Stimulated activated CD4-positive, alpha-beta T cell treated with anti-CD3 and anti-CD28 coated beads, Interleukin-15, amount 100 ng/mL, for 1 hour (primary cell): ENCODE measurements at places on chromosomes 2 and 18.

- no peak for DNase-seq
Observed at GRCh38 chr2:140892436-140892835, 1238.4 kb downstream of the LRP1B start.

DNA sequence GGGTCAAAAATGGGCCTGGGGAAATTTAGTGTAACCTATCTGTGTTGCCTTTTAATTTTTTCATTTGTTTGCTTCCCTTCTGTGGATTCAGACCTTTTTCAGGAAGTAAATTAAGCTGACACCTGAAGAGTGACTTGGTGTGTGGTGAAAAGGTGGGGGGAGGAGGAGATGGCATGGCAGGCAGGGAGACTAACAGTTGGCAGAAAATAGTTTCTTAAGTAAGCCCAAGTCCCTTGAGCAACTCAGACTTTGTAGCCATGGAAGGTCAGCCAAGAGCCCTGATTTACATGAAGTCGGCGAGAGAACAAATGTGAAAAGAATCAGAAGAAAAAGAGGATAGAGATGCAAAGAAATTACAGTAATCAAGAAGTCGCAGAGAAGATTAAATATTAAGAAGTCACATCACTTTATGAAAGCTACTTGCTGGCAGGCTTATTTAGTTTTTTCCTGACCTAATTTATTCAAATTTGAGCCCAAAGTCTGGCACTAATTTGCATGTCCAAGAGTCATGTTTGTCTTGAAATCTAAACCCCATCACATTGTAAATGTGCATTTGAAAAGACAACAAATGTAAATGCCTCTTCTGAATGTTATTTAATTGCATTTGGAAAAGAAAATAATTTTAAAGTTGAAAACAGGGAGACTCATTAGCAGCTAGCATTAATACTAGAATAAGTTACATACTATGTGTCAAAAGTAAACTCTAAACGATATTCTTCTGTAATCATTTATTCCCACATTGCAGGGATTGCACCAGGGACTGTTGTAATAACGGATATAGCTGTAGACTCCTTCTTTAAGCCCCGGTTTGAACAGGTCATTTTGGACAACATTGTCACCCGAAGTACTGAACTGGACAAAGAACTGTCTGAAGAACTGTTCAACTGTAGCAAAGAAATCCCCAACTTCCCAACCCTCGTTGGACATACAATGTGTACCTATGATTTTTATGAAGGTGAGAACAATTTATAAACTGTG lies 19.3 kb downstream of the UPP2 start:
- DNase-seq: no peak

DNA sequence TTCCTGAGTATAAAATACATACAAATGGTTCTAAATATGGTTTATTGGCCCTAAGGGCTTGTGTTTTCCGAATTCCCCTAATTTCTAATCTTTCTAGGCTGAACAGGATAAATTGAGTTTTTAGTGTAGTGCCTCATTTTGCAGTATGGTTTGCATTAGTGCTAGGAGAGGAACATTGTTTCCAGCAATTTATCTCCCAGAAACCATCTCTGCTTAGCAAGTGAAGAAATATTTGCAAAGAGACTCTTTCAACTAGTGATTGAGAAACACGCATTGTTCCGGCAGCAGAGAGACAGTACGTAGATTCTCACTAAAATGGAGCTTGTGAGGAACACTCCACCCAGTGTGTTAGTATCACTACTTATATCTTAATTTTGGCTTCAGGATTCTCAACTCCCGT lies 177.8 kb upstream of the EPAS1 start:
- no peak for DNase-seq

DNA sequence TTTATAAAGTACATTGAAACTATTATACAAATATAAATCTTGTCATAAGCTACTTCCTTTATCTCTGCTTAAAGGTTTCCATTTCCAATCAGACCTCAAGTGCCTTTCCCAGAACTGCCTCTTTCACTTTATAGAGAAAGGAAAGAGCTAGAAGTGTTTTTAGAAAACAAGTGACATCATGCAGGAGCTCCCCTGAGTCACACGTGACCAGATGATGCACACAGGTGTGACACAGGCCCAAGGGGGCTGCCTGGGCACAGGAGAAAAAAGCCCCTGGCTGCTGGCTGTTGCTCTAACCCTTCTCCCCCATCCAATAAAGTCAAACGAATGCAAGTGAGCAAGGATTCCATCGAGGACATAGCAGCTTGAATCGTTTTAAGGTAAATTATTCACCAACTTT lies 21.4 kb upstream of the SH3BP4 start:
- DNase-seq: no peak

DNA sequence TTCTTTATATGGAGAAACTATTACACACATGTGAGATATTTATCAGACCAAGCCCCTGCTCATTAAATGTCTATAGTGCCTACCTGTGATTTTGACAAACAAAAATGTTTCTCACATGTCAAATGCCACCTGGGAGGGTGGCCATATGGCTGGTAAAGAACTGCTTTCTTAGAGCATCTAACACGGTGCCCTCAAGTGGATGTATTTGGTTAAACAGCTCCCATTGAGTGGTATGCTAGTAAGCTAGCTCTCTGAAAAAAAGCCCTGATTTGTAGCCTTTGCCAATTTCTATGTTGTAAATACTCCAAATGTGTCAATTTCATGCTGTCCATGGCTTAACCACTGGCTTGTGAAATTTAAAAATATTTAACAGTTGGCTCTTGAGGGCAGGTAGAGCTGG lies 94.6 kb downstream of the PMAIP1 start:
- DNase-seq: no peak

DNA sequence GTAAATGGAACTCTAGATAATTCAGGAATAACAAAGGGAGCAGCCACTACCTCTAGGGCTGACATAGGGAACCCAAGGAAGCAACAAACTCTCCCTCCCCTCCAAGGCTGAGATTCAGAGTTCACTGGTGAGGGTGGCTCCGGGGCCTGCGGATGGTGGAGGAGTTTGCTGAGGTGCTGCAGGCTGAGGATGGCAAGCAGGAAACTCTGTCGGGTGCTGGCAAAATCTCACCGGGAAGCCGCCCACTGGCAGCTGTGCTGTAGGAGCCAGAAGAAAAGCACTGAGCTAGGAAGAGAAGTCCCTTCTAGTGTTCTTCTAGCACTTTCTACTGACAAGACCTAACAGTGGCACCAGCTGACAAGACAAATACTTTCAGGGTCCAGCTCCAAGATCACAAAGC lies 12.5 kb upstream of the HAAO start:
- no peak for DNase-seq

DNA sequence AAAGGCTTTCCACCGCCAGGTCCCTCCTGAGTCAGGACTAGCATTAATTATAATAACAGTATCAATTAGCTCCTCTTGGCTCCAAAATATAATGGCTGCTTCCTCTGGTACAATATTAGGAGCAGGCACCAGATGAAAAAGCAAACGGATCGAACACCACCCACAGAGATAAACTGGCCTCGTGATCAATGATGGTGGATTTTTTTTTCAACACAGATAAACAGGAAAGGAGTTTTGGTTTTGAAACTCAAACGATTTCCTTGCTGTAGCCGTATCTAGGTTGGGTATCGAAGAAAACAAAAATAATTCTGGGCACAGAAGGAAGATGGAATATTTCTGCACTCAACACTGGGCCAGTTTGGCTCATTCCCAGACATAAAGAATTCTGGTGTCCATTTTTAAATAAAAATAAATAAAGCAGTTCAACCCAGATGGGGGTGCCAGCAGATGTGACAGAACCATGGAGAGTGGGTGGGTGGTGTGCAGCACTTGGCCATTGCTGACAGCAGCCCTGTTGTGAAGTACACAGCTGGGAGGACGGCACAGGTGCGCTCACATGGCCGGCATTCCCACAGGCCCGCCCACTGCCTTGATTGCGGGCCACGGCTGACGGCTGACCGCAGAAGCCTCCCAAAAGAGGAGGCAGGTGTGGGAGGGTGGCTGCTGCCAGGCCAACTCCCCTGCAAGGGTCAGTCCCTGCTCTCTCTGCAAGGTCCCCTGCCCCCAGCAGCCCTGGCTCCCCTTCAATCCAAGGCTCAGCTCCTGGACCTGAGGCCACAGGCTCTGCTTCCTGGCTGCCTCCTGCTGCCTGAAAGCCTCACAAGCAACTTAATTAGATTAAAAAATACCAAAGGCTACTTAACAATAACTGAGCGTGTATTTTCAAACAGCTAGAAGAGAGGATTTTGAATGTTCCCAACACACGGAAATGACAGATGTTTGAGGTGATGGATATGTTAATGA lies 351.9 kb upstream of the ID2 start:
- DNase-seq: no peak

GRCh38 chr18:12803069-12803936 lies 80.7 kb downstream of the PTPN2 start:
- no peak for DNase-seq

- DNase-seq: no peak
Observed at GRCh38 chr2:241721852-241722251, 12.6 kb upstream of the D2HGDH start.

DNA sequence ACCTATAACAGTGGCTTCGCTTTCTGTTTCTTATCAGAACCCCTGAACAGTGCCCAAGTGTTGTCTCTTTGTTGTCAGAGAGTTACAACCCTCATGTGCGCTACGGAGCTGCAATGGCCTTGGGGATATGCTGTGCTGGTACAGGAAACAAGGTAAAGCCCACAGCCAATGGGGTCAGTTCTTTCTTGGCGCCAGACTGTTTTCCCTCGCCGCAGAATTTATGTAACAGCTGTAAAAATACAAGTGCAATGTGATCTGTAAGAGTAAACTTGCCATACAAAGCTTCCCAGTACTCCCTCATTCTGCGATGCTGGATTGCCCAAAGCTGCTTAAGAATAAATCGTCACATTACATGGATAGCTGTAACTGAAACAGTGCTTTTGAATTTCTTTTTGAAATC lies 13.9 kb upstream of the HTR2B start:
- no peak for DNase-seq

DNA sequence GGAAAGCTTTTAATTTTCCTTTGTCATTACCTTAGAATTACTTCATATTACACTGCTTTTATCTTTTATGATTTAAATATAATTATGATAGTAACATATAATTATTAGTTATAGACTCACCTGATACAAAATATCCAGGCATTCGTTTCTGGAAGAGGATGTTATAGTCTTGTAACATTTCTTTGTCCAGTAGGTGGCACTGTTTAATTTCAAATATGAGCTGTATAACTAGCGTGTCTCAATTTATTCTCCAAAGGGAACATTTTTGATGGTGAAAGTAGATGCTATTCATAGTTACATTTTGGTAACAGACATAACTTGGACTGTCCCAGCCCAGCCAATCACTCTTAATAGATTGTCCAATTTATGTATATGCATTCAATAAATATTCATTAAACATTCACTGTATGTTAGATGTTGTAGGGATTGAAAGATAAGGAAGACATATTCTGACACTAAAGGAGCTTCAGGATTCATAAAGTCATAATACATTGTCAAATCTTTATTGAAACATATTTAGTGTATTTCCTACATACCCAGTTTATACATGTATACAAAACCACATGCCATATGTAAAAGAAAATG lies 19.2 kb downstream of the DAW1 start:
- DNase-seq: no peak

DNA sequence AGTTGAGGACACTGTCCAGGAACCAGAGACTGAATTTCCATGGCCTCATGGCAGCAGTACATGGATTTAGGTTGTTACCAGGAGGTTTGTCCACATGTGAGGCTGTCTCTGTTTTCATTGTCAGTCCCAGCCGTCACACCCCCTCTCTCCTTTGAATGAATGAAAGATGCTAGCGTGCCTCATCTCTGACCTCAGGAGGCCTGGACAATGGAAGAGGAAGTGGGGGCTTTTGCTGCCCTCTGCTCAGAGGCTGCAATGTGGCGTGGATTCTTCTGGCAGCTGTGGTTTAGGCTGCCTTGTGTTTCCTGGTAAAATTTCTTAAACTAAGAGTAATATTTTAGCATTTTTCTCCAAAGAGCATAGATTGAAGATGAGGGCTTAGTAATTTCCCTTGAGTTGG lies 47.5 kb downstream of the RAB31 start:
- no peak for DNase-seq

DNA sequence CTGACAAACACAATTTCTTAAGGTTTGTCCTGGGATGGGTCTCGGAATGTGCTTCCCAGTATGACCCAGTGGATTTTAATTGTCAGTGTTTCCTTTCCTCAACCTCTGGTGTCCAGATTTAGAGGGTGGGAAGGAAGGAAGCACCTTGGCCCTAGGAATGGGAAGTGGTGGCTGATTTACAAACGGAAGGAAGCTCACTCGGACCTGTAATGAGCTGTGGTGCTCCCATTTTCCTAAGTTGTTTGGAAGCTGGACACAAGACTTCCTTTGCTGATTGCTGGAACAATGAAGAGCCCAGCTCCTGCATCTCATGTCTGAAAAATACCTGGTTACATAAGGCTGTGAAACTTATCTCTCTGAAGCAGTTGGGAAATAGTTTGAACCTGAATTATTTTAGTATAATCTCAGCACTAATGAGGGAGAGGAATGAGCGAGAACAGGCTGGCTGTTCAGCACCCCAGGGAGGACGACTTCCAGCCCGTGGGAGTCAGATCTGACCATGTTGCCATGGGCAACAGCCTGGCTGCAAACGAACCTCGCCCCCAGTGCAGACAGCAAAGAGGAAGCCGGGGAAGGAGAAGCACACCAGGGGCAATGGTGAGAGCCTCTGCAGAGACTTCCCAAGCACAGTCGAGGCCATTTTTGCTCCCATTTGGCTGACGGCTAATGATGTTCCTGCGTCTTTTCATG lies 74.4 kb upstream of the ASB18 start:
- no peak for DNase-seq

DNA sequence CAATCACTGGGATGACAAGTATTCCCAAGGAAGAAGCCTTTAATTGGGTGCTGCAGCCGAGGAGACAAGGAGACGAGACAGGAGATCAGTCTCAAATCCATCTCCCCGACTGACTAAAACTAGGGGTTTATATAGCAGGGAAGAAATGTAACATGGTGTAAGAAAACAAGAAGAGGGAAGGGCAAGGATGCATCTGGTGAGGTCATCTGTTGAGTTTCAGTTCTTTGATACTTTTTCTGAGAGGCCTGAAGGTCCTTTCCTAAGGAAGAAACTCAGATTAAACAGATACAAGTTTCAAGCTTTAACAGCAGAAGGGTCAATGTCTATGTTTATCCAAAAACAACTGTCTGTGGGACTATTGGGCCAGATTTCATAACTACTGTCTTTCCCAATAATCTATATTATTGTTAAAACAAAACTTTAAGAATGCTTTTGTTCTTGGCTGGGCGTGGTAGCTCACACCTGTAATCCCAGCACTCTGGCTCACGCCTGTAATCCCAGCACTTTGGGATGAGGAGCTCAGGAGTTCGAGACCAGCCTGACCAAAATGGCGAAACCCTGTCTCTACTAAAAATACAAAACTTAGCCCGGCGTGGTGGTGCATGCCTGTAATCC lies 2.5 kb upstream of the PDCL3 start:
- no peak for DNase-seq

GRCh38 chr2:195848119-195848899 lies 191.3 kb downstream of the SLC39A10 start:
- no peak for DNase-seq

GRCh38 chr2:241350878-241351639 lies 5.0 kb upstream of the FARP2 start:
- DNase-seq: no peak
